ENCODE measurements at places on chromosomes 11 and 22.

GRCh38 chr11:35624316-35624715, 6.1 kb downstream of the FJX1 start:
- no peak for DNase-seq

DNA sequence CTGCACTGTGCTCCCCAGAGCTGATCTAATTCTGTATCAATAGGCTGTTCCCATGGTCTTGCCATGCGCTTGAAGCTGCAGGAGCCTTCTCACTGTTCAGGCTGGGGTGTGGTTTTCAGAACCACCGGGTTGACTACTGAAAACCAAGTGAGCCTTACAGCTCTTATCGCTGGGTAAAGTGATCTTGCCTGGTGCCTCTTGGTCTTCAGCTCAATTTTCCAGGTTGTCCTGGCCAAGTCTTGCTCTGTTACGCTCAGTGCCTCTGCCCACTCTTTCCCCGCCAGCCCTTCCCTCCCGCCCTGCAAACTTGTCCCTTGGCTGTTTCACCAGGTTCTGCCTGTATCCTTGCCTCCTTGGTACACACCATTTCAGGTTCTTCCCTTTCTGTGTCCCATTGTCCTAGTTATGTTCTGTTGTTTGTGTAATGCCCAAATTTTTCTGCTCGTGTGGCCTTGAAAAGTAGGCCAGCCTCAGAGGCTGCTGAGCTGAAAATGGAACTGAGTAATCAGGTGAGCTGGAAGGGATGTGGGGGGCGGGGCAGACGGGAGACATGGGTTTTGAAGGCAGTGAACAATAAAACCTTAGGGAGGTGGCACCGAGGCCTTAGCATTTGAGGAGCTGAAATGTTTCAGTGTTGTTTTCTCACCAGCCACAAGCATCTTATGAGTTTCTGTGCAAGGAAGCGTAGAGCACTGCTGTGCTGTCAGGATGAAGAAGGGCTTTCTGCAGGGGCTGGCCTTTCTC, 11.2 kb downstream of the PEX26 start:
- DNase-seq: peak; percentile 35

DNA sequence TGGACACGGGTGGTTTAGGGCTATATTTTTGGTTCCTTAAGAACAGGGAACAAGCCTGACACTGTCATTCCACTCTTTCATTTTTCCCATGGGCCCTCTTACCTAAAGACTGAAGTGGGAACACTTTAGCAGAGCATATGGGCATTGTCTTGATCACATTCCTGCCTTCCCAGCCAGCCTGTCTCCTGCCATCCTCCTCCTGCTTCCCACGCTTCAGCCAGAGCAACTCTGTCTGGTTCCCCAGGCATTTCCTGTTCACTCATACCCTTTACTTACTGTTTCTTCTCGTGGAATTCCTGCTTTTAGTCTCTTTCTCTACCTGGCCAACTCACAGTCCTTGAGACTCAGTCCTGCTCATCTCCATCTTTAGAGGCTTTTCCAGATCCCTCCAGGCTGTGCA, 22.8 kb downstream of the MRPL16 start:
- no peak for DNase-seq

DNA sequence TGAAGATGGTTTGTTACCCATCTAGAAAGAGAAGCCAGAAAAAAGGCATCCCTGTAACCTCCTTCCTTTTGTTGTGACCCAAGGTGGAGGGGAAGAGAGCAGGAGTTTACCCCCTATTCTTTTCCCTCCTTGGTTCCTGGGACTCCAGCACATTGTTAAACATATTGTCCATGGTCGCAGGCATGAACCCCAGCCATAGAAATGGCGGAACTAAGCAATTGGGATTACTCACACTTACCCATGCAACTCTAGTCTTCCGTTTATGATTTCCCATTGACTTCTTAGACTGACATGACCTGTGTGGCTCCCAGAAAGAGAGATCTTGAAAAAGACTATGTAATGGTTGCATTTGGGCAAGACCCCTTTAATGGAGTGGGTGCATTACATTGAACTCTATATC, 45.4 kb downstream of the OR4C46 start:
- DNase-seq: no peak

DNA sequence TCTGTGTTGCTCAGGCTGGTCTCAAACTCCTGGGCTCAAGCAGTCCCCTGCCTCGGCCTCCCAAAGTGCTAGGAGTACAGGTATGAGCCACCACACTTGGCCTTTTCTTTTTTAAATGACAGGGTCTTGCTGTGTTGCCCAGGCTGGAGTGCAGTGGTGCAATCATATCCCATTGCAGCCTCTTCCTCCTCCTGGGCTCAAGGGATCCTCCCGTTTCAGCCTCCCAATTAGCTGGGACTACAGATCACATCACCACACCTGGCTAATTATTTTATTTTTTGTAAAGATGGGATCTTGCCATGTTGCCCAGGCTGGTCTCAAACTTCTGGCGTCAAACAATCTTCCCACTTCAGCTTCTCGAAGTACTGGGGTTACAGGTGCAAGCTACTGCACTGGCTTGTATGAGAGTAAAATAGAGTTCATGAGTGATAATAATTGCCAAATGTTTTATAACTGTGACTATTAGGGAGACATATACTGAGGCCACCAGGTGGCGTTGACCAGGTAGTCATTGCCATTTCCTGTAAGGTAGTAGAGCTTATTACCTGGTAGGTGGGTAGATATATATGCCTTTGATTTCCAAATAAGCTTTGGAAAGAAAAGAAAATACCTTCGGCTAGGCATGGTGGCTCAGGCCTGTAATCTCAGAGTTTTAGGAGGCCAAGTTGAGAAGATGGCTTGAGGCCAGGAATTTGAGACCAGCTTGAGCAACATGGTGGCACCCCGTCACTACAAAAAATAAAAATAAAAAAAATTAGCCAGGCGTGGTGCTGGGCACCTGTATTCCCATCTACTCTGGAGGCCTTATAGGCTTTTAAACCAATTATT, 5.4 kb downstream of the FDX1 start:
- peak; percentile 62 for DNase-seq
